Epithelial cell of proximal tubule (primary cell): ENCODE measurements at places on chromosomes 6 and 20. TPM values are rescaled to one million over a fixed set of nuclear protein-coding genes. Genes with fewer than 3 reads are reported as not detected.

DNA sequence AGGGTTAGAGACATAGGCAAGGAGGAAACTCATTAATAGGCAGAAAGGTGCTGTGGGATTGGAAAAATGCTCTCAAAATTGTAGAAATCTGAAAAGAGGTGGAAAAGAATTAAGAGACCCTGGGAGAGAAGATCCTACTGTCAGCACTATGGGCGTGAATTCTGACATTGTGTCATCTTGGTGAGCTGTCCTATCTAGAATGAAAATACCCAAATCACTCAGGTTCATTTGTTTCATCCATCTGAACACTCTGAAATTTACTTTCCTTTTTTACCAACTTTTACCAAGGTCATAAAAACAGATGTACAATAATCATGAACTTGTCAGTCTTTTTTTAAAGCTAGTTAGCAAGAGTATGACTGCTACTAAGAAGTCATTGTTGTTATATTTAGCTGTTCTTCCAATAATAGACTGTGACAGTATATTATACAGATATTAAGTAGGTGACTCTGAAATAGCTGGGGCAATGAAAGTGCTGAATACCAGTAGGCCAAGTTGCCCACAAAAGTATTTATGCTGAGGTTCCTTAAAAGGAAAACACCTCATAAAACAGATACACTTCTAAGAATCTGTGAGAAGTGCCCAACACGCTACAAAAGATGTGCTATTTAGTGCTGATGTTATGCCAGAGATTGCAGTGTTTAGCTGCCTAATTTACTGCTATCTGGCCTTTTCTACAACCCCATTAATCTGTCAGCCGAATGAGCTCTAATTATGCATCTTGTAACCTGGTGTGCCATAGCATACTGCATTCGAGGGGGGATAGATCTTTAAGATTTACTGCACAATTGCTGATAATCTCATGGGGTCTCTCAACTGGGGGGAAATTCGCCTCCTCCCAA is 217.5 kb upstream of the SUPT3H start:
- no peak for DNase-seq

- no peak for DNase-seq
These were observed 36.6 kb downstream of the HBS1L start for GRCh38 chr6:135018052-135018451.

GRCh38 chr6:14595751-14596150 is 478.2 kb downstream of the CD83 start:
- DNase-seq, result no peak

DNA sequence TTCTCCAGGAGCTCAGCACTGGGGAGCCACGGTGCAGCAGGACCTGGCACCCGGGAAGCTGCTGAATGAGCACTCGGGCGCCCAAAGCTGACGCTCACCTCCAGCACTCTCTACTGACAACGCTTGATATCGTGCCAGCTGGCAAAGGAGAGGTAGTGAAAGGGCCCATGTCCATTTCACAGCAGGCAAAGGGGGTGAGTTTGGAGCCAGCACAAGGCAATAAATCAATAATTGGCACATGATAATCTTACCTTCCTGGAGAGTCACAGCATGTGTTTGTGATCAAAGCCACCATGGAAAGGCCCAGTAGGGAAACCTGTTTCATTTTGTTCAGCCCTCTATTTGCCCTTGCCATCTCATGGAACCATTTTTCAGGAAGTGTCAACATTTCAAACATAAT is 23.3 kb upstream of the SMIM26 start:
- no peak for DNase-seq

The TPBG gene
- 21.6 and 25.7 TPM in 2 replicates for total RNA-seq

The DUSP15 gene
- total RNA-seq, result not detected in 2 replicates

GRCh38 chr6:73041051-73041450 is 184.2 kb downstream of the KHDC1L start:
- peak; percentile 23 for DNase-seq

DNA sequence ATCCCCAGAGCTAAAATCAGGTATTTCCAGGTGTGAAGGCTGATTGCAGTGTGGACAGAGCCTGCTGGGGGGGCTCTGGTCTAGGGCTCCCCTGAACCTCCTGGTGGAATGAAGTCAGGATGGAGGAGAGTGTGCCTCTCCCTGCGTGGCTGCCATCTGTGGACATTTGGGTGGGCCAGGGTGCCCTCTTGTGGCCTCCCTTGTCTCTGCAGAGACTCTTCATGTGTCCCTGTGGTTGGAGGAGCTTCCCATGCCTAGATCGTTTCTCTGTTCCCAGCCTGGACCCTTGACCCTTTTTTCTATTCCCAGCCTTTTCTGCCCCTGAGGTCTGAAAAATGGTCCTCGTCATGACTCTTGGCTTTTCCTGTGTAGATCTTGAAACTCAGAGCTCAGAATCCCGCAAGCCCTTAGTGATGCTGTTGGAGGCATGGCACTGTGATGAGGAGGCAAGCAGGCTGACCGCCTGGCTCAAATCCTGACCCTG is 9.9 kb upstream of the PSMF1 start:
- DNase-seq, result no peak

The INSM1 gene
- total RNA-seq, result not detected in 2 replicates

The TXLNB gene
- total RNA-seq, result not detected in 2 replicates

GRCh38 chr6:149342525-149342924 is 25.0 kb downstream of the TAB2 start:
- no peak for DNase-seq

The VNN1 gene
- total RNA-seq, result under 0.01 and 0.14 TPM in 2 replicates

The CDH4 gene
- 17.1 and 21.0 TPM in 2 replicates for total RNA-seq

- DNase-seq, result no peak
These were observed 7.4 kb downstream of the FAM209B start for GRCh38 chr20:56540415-56540814.

- no peak for DNase-seq
These were observed 66.7 kb upstream of the TSHZ2 start for GRCh38 chr20:52905241-52905994.

The ZNF335 gene
- 14.9 and 16.0 TPM in 2 replicates for total RNA-seq

GRCh38 chr6:138115877-138116660 is 8.8 kb upstream of the PERP start:
- DNase-seq, result no peak

- DNase-seq, result peak; percentile 32
These were observed 10.5 kb downstream of the RAE1 start for GRCh38 chr20:57361517-57361916.

The OLIG3 gene
- total RNA-seq, result not detected in 2 replicates

The C6orf118 gene
- not detected in 2 replicates for total RNA-seq

DNA sequence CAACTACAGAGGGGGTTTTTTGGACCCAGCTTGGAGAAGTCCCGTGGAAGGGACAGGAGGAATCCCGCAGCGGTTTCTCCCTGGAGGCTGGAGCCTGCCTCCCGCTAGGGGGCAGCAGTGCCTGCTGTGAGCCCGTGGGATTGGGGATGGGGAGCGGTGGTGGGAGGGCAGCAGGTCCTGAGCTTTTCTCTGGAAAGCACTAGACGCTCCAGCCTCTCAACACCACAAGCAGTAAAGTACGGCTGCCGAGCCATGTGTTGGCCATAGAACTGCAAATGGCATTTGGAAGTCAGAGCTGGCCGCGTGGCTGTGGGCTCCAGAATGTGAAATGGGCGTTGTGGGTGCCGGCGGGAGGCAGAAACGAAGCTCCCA is 47.8 kb downstream of the GMPR start:
- no peak for DNase-seq

The SLC22A23 gene
- 0.52 and 0.87 TPM in 2 replicates for total RNA-seq

DNA sequence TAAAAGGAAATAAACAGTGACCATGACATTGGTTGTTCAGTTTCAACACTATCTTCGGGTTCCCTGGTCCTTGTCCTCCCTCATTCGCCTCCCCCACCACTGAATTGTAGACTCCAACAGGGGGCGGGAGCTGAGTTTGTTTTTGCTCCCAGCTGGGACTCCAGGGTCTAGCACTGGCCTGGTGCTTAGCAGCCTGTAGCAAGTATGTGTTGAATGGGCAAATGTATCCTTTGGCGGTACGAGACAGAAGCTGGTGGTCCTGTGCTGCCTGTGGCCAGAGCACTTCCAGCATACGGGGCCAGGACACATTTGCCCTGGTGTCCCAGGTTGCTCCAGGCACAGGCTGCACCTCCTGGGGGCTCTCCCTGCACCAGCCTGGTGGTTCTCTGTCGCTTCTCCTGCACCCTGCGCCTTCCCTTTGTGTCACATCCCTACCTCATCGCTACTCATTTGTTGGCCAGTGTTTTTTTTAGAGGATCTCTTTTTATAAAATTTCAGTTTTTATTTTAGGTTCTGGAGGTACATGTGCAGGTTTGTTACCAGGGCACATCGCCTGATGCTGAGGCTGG is 40.1 kb downstream of the PHACTR3 start:
- no peak for DNase-seq

DNA sequence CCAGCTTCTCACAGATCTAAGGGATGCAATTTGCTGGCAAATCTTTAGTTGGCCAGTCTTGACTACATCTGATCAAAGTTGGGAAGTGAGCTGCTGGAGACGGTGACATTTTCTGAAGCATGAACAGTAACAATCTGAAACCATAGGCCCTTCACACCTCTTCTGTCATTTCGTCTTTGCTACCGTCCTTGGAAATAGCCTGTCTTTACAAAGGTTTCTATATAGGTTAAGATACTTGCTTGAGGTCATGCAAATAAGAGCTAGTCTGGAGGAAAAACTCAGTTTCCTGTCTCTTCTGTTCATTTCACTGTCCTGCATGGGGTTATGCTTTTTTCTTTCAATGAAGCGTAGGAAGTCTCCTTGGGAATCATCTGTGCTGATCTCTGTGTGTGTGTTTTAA is 55.6 kb downstream of the CARMIL1 start:
- DNase-seq, result no peak

DNA sequence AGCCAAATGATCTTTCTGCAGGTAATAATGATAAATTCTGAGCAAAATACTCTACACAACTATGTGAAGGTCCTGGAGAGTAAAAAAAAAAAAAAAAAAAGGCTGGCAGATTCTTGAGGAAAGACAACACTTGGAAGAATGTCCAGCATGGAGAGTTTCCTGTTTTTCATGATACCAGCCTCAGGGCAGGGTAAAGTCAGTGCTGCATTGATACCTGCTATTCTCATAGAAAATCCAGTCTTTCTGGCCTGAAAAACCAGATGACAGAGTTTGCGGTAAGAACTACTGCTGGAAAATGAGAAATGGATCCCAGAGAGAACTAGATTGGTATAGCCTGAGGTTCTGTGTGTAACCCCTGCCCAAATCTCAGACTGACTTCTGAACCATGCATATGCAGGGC is 89.1 kb downstream of the AFG1L start:
- DNase-seq, result no peak

DNA sequence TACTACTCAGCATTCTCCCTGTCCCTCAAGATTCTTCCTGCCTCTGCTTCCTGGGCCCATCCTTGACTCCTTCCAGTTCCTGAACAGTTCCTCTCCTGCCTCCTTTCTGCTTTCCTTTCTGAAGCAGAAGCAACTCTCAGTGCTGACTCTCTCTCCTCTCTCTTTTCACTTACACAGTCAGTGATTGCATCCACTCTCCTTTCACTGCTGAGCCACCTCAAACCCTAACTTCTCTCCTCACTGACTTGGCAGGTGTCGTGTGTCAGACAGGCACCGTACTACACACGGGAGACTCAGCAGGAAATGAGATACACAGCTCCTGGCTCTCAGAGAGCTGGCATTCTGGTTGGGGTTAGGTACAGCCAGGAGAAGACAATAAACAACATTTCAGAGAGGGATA is 5.6 kb downstream of the ABHD16A start:
- DNase-seq, result no peak

DNA sequence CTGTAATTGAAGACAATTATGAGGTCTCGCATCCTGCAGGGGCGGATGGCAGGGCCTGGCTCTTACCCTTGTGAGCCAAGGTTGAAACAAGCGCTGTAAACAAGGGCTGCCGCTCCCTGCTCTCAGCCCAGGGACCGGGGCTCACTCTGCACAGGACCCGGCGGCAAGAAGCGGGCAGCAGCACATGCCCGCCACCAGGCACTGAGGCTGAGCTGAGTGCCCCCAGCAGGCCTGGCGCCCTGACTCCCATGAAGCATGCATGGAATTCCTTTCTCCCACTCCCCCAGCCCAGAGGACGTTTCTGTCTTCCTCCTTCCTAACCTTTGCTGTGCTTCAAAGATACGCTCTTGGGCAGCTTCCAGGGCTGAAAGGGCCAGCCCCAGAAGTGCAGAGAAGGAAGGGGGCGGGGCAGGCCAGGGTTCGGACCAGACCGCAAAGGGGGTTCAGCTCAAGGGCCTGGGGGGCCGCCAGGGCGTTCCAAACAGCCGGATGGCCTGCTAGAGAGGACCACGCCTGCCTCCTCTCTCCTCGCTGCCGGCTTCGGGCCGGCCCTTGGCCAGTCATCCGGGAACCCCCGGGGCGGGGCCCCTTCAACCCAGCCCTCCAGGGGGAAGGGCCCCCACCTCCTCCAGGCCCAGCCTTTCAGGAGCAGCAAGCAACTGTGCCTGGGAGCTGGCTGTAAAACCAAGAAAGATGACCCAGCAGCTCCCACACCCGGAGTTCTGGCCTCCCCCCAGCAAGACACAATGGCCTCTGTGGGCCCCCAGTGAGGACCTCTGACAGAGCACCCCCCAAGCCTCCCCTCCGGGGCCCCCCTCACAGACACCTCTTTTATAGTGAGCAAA is 109.9 kb downstream of the NOL4L start:
- no peak for DNase-seq

GRCh38 chr6:157741321-157741947 is 81.6 kb upstream of the SNX9 start:
- DNase-seq, result no peak

The C6orf132 gene
- total RNA-seq, result 15.3 and 19.8 TPM in 2 replicates

The ERVFRD-1 gene
- total RNA-seq, result not detected in 2 replicates

DNA sequence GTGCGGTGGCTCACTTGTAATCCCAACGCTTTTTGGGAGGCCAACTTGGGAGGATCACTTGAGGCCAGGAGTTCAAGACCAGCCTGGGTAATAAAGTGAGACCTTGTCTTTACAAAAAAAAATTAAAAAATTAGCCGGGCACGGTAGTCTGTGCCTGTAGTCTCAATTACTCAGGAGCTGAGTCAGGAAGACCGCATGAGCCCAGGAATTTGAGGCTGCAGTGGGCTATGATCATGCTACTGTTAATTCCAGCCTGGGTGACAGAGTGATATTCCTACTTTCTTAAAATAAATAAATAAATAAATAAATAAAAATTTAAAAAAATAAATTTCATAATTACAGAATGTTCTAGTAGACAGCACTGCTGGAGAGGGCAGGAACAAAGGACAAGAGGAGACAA is 62.4 kb downstream of the DST start:
- no peak for DNase-seq

The MACROD2 gene
- 0.23 and 0.51 TPM in 2 replicates for total RNA-seq

GRCh38 chr6:14429396-14429795 is 311.8 kb downstream of the CD83 start:
- DNase-seq, result no peak

DNA sequence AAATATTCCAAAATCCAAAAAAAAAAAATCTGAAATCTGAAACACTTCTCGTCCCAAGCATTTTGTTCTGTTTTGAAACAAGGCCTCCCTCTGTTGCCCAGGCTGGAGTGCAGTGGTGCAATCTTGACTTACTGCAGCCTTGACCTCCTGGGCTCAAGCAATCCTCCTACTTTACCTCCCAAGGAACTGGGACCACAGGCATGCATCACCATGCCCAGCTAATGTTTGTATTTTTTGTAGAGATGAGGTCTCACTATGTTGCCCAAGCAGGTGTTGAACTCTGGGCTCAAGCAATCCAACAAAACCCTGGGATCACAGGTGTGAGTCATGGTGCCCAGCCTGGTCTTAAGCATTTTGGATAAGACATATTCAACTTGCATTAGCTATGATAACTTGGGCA is 13.6 kb downstream of the SESN1 start:
- DNase-seq, result no peak
